ENCODE measurements at places on chromosomes 16 and 17. TPM values are rescaled to one million over a fixed set of nuclear protein-coding genes. Genes with fewer than 3 reads are reported as not detected.

The OSGIN1 gene
- 3.6 TPM for total RNA-seq

The DLX3 gene
- 1.1 TPM for total RNA-seq

The TRAPPC1 gene
- 26.1 TPM for total RNA-seq

The NTN3 gene
- 0.36 TPM for total RNA-seq

The UBFD1 gene
- 109 TPM for total RNA-seq

The SLC13A2 gene
- not detected for total RNA-seq

The ETV4 gene
- 0.72 TPM for total RNA-seq

The SLC22A31 gene
- not detected for total RNA-seq

The EPX gene
- not detected for total RNA-seq

The MAPK7 gene
- 11.5 TPM for total RNA-seq

The GRAPL gene
- total RNA-seq = not detected

The ORMDL3 gene
- 46.6 TPM for total RNA-seq

The CCDC40 gene
- 11.8 TPM for total RNA-seq

The PERCC1 gene
- not detected for total RNA-seq

The HOXB7 gene
- total RNA-seq = not detected

The CACNG1 gene
- total RNA-seq = not detected

The SMPD3 gene
- total RNA-seq = 0.72 TPM

The CIBAR2 gene
- not detected for total RNA-seq

The DLX4 gene
- total RNA-seq = under 0.01 TPM

The TMC5 gene
- under 0.01 TPM for total RNA-seq

The DOC2A gene
- total RNA-seq = not detected

The CNGB1 gene
- not detected for total RNA-seq

The CLEC19A gene
- total RNA-seq = not detected

The SDR42E2 gene
- total RNA-seq = not detected
